ENCODE measurements at places on chromosomes 4 and X.

DNA sequence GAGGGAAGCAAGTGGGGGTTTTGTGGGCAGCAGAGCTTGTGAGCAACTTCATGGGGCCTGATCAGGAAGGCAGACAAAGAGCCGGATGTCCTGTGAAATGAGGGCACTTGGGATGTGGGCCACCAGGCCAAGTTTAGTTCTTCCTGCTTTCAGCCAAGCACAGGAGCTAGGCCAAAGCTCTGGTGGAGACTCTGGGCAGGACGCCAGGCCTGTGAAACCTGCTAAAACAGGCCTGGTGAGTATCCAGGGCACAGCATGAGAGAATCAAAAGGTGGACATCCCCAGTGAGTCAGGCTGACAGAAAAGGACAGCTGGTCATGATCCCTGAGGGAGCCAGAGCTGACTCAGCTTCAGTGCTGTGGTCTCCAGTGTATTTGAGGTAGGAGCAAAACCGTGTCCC is 95.7 kb downstream of the NPNT start:
- peak; percentile 97 for DNase-seq

DNA sequence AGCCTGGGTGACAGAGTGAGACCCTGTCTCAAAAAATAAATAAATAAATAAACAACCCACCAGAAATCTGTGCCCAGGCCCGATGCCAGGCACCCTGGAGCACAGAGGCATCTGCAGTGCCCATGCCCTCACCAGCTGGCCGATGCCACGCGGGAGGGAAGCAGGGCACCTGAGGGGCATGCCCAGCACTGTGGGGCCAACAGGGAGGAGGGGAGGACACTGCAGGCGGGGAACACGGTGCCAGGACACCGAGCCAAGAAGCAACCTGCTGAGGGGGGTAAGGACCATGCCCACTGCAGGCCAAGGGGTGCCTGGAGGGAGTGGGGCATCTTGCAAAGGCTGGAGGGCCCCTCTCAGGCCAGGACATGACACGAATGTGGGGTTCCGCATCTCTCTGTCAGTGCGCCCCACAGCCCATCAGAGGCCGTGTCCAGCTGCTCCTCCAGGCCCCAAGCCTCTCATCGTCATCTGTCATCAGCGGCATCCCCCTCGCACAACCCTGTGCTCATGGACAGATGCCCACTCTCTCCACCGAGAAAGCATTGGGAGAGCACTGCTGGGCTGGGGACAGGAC is 13.3 kb upstream of the DUSP9 start:
- DNase-seq = no peak

GRCh38 chr4:26206339-26206738 is 114.5 kb upstream of the RBPJ start:
- no peak for DNase-seq

DNA sequence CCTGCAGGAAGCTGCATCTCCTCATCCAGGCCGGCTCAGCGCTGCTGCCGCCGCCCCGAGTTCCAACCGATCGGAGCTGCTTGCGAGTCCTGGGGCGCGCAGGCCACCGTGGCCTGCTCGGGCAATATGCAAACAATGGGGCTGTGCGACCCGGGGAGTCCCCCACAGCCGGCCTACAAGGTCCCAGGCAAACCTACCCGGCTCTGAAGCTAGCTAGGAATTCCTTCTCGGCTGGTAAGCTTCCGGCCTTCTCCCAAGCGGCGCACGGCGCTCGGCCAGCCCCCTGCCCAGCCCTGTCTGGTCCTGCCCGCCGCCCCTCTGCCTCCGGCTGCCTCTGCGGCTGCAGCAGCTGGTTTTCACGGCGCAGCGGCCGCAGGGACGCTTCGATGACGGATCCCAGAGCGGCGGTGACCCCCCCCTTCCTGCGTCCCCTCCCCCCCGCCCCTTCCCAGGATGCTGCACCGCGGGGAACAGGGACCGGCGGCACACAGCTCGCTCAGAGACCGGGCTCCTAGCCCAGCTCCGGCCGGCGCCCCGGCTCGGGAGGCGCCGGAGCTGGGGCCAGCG is 59.4 kb downstream of the TSC22D3 start:
- peak; percentile 67 for DNase-seq

GRCh38 chrX:40439625-40440532 is 140.9 kb upstream of the ATP6AP2 start:
- no peak for DNase-seq

GRCh38 chrX:129553619-129554288 is 13.7 kb downstream of the OCRL start:
- DNase-seq = no peak

Measured in psoas muscle (tissue), 8 donors.